ENCODE measurements at places on chromosomes 11 and 22. TPM values are rescaled to one million over a fixed set of nuclear protein-coding genes. Genes with fewer than 3 reads are reported as not detected.

OR10W1 gene
- total RNA-seq, result not detected

MMP8 gene
- total RNA-seq, result not detected

GRAMD1B gene
- 12.4 TPM for total RNA-seq

ARHGAP42 gene
- total RNA-seq, result 3.1 TPM

SLC37A2 gene
- 21.3 TPM for total RNA-seq

GRCh38 chr22:32827049-32827602 lies 25.6 kb downstream of the TIMP3 start:
- DNase-seq, result no peak

GRCh38 chr11:65489706-65490320 lies 9.0 kb upstream of the MALAT1 start:
- no peak for DNase-seq

- DNase-seq, result no peak
Measured at GRCh38 chr11:60776167-60776566, 9.0 kb upstream of the MS4A10 start.

DNA sequence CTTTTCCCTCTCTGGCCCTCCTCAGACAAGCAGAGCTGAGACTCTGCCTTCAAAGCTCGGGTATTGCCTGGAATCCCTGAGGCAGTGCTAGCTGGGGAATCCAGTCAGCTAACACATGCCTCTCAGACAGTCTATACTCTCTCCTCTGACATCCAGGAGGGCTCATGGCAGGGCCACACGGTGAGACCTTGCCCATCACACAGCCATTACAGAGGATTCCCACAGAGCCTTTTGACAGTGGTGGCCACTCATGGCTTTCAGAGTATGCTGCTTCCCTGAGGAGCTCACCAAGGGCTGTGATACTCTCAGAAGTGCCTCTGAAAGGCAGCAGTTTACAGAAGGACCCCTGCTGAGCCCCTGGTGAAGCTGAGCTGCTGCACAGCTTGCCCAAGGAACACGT lies 165.3 kb downstream of the RRAS2 start:
- DNase-seq, result no peak

GRCh38 chr22:38327396-38327795 lies 10.2 kb upstream of the CSNK1E start:
- no peak for DNase-seq

- DNase-seq, result no peak
Measured at GRCh38 chr22:27019827-27020226, 362.4 kb downstream of the MIAT start.

- no peak for DNase-seq
Measured at GRCh38 chr11:117465236-117465997, 137.8 kb downstream of the CEP164 start.

- no peak for DNase-seq
Measured at GRCh38 chr11:73384531-73384871, 8.3 kb downstream of the RELT start.

DNA sequence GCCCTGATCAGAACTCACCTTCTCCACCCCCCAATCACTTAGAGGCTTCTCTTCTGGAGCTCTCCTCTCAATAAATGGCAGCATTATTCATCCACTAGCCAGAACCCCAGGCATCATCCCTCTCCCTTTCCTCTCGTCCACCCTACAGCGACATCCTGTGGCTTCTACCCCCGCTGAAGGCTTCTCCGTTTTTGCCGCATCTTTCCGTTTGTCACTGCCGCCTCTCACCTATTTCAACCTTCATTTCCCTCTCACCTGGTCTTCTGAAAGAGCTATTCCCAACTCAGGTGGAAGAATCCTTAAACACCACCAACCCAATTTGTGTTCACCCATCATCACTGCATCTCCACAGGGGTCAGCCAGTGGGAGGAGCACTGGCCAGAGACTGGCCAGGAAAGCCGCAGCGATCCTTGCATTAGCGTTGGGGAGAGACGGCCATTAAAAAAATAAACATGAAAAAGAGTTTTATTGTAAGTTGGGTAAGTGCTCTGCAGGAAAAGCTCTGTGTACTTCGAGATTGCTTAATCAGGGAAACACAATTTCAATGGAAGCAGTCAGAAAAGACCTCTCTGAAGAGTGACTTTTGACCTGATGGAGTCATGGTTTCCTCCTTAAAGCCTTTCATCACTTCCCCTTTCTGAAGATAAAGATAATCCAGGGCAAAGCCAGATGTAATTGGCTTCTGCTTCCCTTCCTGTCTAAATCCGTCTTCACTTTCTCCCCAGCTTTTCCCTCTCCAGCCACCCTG lies 36.7 kb downstream of the SPATA19 start:
- no peak for DNase-seq

DNA sequence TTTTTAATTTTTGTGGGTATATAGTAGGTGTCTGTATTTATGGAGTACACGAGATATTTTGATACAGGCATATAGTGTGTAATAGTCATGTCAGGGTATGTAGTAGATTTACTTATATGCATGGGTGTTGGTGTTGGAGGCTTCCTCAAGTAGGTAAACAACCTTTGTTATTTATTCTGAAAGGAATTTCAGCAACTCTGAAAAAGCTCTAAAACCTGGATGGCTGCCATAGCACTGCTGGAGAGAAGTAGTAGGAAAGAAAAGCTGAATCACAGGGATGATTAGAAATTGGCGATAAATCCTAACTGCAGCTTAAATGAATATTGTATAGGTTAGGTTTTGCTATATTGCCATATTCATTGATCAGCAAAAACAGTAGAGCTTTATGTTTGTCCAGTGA lies 44.4 kb upstream of the ST14 start:
- no peak for DNase-seq

DNA sequence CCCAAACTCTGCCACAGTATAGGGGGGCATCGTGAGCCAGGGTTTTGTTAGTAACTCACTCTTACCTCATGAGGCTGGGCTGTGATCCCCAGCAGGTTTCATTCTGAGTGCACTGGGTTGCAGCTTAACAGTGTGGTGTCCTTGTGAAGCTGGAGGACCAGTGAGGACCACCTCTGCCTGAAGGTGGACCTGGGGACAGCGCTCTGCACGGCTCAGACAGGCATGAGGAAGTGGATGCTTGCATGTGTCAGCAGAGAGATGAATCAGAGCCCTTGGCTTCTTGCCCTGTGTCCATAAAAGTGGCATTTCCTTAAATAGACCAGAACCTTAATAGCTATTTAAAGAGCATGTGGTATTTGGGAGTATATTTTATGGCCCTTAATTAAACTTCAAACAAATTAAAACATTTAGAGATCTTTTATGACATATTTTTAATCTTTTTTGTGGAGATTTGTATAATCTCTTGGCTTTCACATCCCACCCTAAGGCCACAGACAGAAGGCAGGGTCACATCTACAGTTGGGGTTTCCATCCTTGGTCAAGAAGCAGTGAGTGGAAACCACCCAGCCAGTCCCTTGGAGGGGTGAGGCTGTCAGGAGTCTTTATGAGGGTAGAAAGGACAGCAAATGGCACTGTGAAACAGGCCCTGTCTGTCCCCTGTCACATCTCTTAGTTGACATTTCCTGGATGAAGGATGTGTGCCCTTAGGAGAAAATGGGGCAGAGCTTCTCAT lies 24.8 kb upstream of the ADORA2A start:
- no peak for DNase-seq

- no peak for DNase-seq
Measured at GRCh38 chr11:61749591-61750217, 2.7 kb upstream of the MYRF start.

- no peak for DNase-seq
Measured at GRCh38 chr11:75516886-75517285, 8.9 kb downstream of the GDPD5 start.

DNA sequence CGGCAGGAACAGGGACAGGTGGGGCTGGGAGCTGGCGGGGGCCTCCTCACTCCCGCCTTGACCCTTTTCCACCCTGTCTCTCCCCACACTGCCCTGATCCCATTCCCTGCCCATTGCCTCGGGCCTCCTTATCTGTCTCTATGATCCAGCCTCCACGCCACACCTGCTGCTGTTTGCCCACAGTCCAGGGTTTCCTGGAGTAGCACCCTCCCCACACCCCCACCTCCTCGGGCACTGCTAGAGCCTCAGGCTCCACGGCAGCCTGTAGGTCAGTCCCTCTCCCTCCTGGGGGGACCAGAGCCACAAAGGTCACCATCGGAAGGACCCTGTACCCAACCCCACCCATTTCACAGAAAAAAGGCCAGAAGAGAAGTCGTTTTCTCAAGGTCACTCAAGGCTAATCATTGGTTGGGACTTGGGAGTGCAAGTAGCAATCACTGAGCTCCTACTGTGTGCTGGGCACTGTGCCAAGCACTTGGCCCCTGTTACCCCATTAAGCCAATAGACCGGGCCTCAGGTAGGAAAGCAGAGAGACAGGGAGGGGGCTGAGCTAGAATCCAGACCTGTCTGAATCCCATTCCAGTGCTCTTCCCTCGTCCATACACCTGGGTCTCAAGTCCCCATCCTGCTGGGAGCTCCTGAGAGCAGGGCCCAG lies 71.8 kb downstream of the PDE2A start:
- DNase-seq, result no peak

DNA sequence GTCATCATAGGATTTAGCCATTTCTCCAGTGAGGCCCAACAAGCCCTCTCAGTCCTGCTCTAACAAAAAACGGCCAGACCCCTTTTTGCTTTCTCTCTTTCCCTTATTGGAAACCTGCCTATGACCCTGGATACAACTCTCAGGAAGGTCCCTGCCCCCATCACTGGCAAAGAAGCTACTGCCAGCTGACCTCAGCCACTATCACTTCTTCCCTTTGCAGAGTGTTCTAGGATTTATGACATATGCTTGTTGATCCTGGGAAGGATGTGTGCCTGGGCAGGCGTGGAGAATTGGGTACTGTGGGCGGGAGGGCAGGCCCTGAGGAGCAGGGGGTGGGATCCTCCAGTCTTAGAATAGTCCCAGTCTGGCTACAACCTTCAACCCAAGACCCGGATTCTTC lies 7.5 kb downstream of the PGAP2 start:
- DNase-seq, result no peak

DNA sequence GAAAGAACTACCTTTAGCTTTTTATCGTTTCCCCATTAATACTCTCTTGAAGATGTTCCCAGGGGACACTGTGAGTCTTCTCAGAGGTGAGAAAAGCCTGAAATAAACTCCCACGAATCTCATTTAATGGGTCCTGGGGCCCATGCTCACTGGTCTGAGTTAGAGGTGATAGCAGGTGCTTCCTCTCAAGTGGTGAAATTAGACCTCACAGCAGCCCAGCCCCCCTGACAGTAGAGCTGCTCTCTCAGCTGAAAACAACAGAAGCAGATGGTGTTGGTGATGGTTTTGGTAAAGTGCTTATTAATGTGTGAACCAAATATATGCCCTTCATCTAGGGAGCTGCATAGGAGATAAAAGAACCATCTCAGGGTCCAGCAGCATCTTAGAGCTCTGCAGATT lies 76.8 kb upstream of the VPREB1 start:
- DNase-seq, result peak; percentile 61

DNA sequence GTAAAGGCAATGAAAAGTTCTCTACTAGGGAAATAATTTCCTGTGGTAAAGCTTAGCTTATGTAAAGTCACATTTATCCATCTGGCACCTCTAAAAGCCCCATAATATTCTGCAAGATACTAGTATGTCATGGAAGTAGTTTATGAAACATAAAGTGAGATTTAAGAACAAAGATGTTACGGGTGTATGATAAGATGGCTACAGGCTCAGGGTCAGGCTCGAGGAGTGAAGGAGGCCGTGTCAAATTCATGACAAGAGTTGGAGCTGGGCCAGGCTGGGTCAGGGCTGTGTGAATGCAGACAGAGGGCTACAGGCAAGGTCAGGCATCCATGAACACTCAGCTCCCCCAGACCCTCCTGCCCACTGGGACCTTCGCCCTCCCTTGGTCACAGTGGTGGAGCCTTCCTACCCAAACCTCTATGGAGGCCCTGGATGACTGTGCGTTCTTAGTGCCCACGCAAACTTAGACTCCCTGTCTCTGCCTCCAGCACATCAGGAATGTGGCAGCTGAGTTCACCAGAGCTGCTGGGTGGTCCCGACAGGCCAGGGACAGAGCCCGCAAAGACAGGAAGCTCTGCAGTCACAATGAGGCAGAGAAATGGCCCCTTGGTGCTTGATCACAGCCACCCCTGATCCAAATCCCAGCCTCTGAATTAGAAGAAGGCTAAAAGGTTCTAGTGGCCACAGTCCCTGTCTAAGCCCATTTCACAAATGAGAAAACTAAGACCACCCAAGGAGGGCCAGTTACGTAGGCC lies 14.8 kb downstream of the IGLL5 start:
- no peak for DNase-seq

DNA sequence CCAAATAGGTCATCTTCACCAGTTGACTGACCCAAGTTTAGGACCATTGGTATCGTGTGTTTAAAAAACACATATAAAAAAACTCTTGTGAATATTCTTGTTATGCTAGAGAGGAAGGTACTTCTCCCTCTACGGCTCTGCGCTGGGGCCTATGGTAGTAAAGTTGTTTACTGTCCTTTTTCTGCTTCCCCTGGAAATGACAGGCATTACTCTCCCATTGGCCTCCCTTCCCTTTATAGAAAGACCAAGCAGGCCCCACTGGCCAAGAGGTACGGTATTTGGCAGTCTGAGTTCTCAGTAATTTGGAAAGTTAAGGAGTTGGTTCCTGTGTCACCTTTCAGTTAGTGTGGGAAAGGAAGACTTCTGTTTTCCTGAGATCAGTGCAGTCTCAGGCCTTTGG lies 6.5 kb downstream of the THYN1 start:
- no peak for DNase-seq

GRCh38 chr22:34973016-34973415 lies 92.9 kb upstream of the ISX start:
- DNase-seq, result no peak

GRCh38 chr22:46350121-46350520 lies 14.6 kb downstream of the TRMU start:
- no peak for DNase-seq

- no peak for DNase-seq
Measured at GRCh38 chr11:16242806-16243205, 113.5 kb downstream of the SOX6 start.

DNA sequence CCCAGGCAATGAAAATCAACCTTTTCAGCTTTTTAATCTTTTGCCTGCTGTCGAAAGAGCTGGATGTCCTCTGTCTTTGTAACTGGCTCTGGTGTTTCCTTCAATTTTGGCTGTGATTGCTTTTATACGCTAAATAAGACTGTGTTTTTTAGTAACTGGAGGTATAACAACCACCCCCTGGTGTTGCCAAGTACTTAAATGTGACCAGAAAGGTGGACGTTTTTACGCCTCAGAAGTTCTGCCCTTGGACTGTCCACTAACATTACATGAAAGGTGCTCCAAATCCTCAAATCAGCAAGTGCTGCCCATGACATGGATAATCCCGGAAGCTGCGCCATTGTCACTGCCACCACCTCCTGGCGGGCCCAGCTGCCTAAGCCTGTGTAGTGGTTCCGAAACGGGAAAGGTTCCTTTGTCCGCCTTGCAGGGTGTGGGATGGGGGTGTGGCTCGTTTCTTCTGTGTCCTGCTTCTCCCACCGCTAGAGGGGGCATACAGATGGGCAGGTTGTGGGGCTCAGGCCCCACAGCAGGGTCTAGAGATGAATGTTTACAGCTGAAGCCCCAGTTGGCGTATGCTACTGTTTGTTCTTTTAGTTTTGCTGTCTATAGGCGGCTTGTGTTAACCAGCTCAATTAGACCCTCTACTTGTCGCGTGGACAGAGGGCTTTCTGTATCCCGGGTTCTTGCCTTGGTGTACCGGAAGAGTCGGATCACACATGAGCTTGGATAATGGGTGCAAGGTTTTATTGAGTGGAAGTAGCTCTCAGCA lies 82.2 kb upstream of the SEPTIN5 start:
- DNase-seq, result no peak
